ENCODE measurements at places on chromosomes 1 and 21.

DNA sequence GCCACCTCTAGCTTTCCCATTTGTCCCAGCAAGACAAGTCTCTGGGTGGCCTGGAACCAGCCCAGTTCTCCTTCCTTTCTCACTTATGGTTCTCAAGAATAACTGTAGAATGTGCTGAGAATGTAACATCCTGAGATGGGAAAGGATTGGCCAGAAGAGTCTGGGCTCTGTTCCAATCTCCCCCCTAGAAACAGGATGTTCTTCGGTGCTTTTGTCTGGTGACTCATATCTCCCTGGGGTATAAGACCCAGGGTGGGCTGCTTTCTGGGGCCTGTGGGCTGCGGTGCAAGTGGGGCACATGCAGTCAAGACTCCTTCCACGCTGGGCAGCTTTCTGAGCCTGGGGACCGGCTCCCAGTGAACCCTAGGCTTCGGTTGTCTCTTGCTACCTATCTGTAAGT, 251.2 kb upstream of the POU3F1 start:
- DNase-seq, result no peak

- DNase-seq, result no peak
Measured at GRCh38 chr1:206037581-206037980, 13.9 kb upstream of the CTSE start.

GRCh38 chr1:154546264-154547063, 12.0 kb downstream of the UBE2Q1 start:
- peak; percentile 73 for DNase-seq

GRCh38 chr1:235409042-235409820, 42.0 kb downstream of the TBCE start:
- no peak for DNase-seq

DNA sequence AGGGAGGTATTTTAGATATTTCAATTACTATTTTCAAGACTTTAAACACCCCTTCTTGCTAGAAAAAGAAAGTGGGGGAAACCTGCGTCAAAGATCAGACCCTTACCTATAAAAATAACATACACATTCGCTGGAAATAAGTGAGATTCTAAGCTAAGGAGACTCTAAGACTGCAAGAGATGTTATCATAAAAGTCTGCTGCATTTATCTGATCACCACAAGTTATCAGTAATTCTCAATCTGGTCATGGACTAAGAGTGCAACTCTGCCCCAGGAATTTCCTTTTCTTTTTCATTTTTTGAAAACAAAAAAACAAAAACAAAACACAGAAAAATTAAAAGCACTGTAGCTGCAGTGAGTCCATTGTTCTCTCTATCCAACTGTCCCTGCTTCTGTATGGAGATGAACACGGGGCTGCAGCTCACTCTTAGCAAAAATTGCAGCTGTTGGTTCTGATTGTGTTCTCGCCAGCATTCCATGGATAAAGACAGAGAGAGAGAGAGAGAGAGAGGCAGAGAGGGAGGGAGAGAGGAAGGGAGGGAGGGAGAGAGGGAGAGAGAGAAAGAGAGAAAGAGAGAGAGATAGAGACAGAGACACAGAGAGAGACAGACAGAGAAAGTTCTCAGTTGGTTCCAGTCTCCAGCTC, 14.1 kb downstream of the XKR8 start:
- DNase-seq, result no peak

DNA sequence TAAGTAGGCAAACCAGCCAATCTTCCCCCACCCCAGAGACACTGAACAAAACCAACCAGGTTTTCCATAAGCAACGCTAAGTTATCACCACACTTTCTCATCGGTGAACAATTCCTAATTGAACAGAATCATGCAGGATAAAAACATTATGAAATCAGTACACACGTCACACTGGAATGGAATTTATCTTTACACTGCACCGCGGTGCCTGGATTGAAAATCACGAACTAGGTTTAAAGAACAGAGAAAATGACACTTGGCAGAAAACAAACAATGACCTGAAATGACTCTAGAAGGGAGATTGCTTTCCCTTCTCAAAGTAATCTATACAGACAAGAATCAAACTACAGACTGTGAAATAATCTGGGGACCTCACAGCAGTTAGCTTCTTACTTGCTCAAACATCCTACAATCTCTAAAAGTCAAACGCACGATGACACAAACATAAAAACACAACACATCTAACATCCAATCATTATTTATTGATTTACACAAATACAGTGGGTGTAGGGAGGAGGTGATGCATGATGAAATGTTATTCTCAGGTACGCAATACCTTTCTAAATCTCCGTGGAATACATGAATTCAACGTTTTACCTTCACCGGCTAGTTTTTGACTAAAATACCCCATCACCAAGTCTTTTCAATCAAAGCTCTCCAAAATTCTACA, 1.9 kb downstream of the EIF4G3 start:
- no peak for DNase-seq

DNA sequence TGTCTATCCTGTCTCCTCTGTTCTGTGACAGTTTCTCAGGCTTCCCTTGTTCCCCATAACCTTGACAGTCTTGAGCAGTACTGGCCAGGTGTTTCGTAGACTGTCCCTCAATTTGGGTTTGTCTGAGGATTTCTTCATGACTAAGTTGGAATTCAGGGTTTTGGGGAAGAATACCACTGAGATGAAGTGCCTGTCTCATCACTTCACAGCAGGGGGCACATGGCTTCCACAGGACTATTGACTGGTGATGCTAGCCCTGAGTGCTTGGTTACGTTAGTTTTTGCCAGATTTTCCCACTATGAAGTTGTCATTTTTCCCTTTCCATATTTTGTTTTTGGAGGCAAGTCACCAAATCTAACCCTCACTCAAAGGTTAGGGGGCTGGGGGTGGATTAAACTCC, 45.7 kb downstream of the CDCP2 start:
- DNase-seq, result no peak

DNA sequence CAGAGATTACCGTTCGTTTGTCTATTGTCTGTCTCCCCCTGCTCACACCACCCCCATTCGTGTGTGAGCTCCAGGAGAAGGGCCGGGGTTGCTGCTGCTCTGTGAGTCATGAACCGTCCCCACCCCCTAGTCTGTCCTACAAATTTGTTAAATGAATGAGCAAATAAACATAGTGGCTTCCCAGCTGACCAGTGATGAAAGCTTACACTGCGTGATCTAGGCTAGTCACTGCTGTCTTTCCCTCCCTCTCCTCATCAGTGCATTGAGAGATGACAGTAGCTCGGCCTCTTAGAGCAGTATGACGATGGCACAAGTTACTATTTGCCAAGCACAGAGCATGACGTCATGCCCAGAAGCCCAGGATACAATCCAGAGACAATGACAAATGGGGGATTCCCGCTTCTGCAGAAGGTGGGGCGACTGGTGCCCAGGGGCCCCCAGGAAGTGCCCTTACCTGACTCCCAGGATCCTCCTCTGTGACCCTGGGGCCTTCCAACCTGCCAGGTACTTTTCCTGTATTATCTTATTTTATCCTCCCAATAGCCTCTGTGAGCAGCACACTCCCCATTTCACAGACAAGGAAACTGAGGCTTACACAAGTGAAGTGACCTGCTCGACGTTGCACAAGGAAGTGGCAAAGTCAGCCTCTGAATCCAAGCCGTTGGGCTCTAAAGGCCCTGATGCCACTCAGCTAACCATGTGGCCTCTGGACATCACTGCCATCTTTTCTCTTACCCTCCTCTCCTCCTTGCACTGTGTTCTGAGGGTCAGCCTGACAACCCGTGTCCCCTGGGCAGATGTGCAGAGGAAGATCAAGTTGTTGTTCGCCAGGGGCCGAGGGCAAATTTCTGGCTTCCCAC, 8.6 kb upstream of the EPHA2 start:
- DNase-seq, result peak; percentile 96

DNA sequence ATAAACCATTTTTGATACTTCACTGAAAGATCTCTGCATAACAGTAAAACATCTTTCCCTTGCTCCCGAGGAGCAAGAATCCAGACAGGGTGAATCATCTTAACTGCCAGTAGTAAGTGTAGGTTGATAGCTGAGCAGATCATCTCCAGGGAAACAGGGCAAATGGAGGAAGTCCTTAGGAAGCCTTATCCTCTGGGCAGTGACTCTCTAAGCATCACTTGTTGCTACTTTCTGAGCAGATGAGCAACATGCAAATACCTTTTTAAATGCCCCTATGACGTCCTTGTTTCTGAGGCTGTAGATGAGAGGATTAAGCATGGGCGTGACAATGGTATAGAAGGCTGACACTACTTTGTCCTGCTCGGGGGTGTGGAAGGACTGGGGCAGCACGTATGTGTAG, 8.9 kb downstream of the OR2T11 start:
- DNase-seq, result no peak

DNA sequence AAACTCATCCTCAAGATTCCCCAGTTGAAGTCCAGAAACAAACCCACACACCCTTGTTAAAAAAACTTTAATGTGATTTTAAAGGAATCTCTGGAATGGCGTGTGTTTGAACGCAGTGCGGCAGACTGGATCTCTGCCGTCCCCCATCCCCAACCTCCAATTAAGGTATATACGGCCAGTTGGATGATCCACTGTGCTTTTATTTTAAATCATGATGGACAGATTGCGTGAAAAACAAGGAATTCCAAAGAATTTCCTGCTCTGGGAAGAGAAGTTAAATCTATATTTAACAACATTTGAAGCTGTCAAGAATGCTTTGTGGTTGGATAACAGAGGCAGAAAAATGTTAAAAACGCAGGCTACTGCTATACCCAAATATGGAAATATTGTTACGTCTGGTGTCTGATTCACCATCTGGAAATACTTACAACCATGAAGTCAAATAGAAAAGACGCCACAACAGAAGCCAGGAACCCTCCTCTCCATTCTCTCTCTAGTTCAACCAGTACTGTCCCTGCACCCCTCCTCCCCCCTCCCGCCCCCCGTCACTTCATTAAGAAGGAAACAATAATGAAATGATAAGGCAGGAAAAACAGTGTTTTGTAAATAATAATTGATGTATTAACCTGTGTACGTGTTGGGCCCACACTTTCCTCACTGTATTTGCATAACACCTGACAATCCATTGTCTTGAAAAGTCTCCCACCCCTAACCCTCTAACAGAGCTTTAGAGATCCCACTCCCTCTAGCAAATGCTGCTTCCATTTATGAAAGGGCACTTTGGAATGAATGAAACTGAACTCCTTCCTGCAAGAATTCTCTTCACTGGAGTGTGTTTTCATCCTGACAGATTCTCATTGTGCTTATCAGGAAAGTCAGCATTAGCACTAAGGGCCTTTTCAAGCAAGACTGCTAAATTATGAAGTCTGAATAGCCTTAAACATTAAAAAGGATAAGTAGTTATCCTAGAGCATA, 2.0 kb upstream of the CCN1 start:
- DNase-seq, result peak; percentile 15

- no peak for DNase-seq
Measured at GRCh38 chr1:157739229-157739901, 37.6 kb downstream of the FCRL2 start.

- DNase-seq, result peak; percentile 82
Measured at GRCh38 chr1:202037706-202038296, 27.4 kb downstream of the ELF3 start.

GRCh38 chr21:46442938-46443337, 15.8 kb upstream of the DIP2A start:
- no peak for DNase-seq

DNA sequence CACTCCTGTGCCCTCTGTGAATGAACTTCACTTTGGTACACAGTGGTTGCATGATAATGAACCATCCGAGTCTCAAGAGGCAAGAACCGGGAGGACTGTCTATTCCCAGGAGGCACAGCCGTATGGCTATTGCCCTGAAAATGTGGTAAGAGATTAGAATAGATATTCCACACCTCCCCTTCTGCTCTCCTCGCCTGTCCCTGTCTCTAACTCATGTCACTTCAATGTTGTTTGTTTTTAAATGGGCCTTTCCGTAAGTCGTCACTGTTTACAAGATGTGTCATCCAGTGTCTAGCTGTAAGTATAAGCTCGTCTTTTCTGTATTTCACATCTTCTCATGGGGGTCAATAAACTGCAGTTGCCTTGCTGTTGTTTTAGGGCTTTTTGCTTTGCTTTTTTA, 122.2 kb downstream of the PATJ start:
- DNase-seq, result no peak

GRCh38 chr21:33897739-33898138, 17.9 kb downstream of the ATP5PO start:
- DNase-seq, result no peak

DNA sequence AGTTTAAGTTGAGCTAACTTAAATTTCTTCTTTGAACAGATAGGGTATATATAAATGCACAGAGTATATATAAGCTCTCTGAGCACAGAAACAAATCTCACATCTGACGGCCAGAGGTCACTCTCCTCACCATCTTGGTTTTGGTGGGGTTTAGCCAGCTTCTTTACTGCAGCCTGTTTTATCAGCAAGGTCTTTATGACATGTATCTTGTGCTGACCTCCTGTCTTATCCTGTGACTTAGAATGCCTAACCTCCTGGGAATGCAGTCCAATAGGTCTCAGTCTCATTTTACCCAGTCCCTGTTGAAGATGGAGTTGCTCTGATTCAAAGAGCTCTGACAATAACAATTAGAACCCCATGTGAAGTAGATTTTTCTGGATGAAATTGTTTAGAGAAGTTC, 1.6 kb upstream of the MOV10 start:
- no peak for DNase-seq

- DNase-seq, result peak; percentile 4
Measured at GRCh38 chr1:19955534-19956170, 23.8 kb downstream of the PLA2G2A start.

GRCh38 chr1:65421351-65422025, 1.0 kb downstream of the LEPR start:
- peak; percentile 44 for DNase-seq

GRCh38 chr21:31554511-31555022, 104.9 kb upstream of the SOD1 start:
- peak; percentile 49 for DNase-seq

- peak; percentile 11 for DNase-seq
Measured at GRCh38 chr1:84574936-84575335, 696 bp upstream of the CTBS start.

DNA sequence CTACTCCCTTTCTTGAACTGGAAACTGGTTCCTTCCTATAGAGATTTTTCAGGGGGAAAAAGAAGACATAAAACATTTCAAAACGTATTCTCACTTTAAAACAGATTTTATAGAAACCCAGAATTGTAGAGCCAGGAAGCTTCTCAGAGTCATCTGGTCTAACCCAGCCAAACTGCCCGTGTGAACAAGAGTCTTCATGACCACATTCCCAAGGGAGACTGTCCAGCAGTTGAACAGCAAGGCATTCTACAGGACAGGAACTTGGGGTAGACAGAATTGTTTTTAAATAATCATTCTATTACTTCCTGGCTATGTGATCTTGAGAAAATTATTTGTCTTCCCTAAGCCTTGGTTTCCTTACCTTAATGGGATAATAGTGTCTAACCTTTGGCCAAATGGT, 163.5 kb upstream of the IVNS1ABP start:
- peak; percentile 8 for DNase-seq

- no peak for DNase-seq
Measured at GRCh38 chr1:37131281-37131680, 97.0 kb upstream of the GRIK3 start.
